ENCODE measurements at places on chromosomes 11 and 22. TPM values are rescaled to one million over a fixed set of nuclear protein-coding genes. Genes with fewer than 3 reads are reported as not detected.

- DNase-seq: no peak
Observed at GRCh38 chr11:126725521-126725920, 275.0 kb downstream of the KIRREL3 start.

GRCh38 chr11:2863276-2863618 is 22.3 kb downstream of the CDKN1C start:
- no peak for DNase-seq

GRCh38 chr11:95232666-95233065 is 1.7 kb upstream of the SESN3 start:
- DNase-seq: no peak

DNA sequence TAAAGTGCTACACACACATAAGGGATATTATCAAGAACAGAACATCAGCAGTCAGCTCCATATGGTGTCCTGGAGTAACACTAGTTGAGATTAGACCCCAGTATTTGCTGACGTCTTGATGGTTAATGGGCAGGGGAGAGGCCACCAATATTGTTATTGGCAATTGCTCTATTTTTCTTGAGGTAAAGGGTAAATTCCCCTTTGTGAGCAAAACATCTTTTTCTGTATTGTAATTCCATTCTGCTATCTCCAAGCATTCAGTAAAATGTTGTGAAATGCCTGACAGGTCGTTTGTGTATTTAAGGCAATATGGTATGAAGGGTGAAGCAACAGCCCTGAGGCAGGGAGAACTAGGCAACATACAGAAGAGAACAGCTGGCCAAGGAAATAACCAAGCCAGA is 21.9 kb downstream of the PC start:
- no peak for DNase-seq

- no peak for DNase-seq
Observed at GRCh38 chr22:49999063-49999945, 13.3 kb downstream of the IL17REL start.

- DNase-seq: no peak
Observed at GRCh38 chr11:77515063-77515462, 41.2 kb upstream of the PAK1 start.

- DNase-seq: no peak
Observed at GRCh38 chr22:40997520-40997919, 46.3 kb downstream of the RBX1 start.

GRCh38 chr22:40499209-40499623 is 128.8 kb downstream of the SGSM3 start:
- DNase-seq: no peak

DNA sequence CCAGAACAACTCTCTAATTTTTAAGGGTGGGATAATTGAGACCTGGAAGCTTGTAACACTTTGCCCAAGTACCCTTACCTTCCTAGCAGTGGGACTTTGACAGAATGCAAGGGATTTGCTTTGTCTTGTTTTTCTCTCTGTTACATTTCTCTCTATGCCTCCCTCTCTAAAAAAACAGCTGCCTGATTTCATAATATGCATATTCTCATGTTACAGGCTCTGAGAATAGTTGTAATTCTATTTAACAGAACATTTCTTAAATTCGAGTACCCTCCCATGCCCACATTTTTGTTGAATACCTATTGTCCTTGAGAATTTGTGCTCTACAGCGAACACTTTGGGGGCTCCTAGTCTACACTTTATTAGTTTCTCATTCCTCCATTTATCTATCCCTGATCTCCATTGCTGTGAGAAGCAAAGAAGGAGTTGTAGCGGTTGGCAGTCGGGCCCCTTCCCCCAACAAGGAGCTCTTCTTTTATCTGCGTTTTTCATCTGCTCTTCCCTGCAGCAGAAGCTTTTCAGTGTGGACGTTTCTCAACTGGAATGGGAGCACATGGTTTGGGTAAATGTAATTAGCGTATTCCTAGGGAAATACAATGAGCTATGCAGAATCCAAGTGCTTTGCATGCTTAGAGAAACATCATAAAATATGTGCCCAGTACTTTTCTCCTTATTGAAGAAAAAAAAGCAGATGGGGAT is 117.7 kb upstream of the CCDC90B start:
- DNase-seq: no peak

The TBX10 gene
- total RNA-seq: not detected

DNA sequence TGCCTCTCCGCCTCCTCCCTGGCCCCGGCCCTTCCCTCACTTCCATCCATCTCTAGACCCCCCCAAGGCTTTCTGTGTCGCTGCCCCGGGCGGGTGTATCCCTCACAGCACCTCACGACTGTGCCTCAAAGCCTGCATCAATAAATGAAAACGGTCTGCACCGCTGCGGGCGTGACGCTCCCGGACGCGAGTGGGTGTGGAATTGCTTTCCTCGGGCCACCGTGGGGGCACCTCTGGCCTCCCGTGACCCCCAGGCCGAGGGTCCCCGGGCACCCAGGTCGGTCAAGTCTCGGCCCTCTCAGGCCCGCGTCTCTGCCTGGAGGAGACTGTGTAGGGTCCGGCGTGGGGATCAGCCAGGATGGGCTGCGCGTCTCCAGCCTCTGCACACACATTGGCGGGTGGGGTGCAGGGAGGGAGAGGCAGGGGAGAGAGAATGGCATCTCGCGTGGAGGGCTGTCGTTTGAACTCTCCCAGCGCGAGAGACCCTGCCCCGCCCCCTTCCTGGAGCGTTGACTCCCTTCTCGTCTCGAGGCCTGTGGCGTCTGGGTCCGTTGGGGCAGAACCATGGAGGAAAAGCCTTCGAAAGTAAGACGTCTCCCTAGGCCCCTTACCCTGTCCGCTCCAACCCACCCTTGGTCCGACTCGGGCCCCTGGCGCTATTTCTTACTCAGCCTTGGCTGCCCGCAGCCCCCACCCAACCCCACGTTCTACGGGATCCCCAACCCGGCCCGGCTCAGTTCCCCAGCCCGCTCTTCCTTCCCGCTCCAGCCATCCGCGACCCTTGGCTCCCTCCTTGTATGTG is at the start of gene CATSPERZ:
TSS of gene CATSPERZ (plus strand) at position 512 of the 802 bp plus-strand sequence. CDS start at position 565, 53 bp downstream.
- no peak for DNase-seq

DNA sequence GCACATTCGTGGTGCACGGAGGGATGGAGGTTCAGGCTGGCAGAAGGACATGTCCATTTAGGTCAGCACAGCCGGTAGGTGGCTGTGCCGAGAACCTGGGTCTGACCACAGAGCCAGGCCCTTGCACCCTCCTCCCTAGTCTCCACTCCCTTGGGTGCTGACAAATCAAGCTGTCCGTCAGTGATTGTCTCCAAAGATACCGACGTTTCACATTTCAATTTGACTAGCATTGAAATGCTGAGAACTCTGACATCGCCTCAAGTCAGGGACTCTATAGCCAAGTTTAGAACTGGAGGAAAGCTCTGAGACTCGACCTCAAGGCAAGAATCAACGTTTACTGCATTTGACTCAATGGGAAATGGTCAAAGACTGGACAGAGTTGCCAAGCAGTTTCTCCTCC is 1321.1 kb downstream of the TBC1D22A start:
- DNase-seq: no peak

DNA sequence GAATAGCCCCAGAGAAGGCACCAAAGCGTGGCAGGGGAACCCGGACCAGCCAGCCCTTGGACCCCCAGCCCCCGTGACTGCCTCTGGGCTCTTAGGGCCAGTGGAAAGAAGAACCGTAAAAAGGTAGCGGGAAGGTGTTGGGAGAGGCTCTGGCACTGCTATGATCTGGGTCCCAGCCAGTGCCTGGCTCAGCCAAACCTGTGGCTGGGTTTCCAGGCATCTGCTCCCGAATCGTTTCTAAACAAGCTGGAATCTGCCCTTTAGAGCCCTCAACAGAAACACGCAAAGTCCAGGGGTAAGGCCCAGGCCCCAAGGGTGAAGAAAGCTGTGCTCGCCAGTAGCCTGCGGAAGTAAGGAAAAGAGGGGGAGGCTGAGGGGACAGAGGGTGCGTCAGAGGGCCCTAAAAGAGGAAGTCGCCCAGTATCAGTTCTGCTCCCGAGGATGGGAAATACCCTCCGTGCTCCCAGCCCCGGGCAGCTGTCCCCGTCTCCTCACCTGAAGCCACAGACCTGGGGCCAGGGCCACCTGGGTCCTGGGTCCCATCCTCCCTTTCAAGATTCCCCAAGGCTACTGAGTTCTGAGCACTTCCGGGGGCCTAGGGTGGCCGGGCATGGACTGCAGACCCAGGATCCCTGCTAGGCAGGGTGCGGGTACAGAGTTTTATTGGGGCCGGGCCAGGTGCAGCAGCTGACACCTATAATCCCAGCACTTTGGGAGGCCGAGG is 24.7 kb downstream of the IL10RA start:
- no peak for DNase-seq

DNA sequence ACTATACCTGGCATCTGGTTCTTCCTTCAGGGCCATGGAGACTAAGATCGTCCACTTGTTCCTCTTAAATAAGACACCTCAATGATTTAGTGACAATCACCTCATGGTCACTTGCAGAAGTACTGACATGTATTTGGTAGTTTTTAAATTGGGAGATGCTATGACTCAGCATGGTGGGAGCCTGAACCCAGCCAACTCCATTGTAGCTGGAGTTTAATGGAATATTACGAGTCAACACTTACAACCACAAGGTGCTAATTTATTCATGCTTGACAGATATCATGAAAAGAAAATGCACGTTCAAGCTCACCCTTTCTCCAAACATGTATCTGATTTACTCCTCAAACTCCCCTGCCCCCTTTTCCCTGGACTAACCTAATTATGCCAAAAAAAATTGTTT is 16.6 kb upstream of the APOL3 start:
- DNase-seq: no peak

The FOLR1 gene
- total RNA-seq: not detected

DNA sequence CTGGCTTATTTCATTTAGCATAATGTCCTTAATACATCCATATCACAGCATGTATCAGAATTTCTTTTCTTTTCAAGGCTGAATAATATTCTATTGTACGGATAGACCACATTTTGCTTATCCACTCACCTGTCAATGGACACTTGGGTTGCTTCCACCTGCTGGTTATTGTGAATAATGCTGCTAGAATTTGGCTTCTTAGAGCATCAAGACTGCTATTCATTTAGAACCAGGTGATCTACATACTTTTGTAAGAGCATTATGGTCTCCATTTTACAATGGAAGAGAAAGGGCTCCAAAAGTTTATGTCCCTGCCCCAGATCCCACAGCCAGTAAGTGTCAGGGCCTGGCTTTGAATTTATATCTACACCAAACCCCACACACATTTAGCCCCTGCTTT is 100.7 kb upstream of the CD82 start:
- no peak for DNase-seq

DNA sequence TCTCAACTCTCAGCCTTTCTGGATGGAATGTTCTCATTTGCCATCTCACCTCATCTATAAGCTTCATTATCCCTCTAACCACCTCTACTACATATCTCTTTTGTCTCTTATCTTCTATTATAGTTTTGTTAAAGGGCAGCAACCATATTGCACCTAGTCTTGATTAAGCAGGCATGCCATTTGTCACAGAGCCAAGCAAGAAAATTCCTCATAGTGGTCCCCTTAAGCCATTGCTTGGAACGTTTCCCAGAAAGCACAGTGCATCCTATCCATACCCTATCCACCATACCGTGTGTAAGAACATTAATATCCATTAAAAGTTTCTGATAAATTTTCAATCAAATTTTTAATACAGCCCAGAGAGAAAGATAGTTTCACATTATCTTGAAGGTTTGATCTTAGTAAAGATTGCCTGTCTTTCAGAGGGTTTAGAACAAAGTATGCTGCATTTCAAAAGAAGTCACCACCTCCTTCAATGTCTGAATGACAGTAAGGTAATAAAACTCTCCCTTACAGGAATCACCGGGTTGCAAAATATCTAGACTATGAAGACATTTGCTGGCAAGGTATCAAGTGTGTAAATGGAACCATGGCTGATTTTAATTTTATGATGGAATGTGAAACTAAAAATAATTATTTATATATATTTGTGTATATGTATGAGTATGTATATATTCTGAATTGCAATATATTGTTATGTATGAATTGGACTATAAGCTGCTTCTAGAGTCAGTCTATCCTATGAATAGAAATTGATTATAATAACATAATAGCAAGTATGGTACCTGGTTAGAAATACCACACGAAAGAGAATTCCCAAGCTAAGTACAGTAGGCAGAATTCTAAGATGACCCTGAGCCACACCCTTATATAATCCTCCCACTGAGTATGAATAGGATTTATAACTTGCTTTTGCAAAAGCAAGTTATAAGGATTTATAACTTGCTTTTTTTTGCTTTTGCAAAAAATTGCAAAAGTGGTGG is 1296.3 kb downstream of the LRRC4C start:
- no peak for DNase-seq

The CCDC87 gene
- total RNA-seq: 0.25 TPM
